ENCODE measurements at places on chromosomes 6 and 20. TPM values are rescaled to one million over a fixed set of nuclear protein-coding genes. Genes with fewer than 3 reads are reported as not detected.

GRCh38 chr6:87436435-87436834 lies 28.7 kb downstream of the CFAP206 start:
- DNase-seq, result peak; percentile 26

GRCh38 chr6:32984622-32985389 lies 16.4 kb downstream of the BRD2 start:
- peak; percentile 68 for DNase-seq

- no peak for DNase-seq
Measured at GRCh38 chr20:6637160-6637579, 130.3 kb upstream of the BMP2 start.

DNA sequence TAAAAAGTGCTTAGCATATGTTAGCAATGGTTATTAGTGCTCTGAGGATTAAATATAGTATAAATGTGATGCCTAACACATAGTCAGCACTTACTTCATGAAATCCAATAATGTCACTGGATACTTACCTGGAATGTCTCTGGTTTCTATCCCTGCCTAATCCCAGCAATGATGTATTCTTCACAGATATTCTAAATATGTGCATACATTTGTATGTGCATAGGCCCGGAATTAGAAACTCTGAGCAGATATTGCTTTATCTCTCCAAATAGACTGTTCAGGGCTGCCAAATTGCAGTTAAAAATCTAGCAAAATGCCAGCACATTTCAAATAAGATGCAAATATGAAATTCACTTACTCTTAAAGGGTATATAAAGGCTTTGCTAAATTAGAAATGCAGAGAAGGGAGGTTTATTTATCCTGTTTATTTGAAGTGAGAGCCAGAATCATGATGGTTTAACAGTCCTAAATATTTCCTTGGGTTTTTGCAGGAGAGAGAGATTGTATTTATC lies 81.3 kb downstream of the SAMD5 start:
- DNase-seq, result no peak

GPR6 gene
- total RNA-seq, result not detected

GRCh38 chr6:134502614-134503549 lies 185.0 kb upstream of the SGK1 start:
- no peak for DNase-seq

DNA sequence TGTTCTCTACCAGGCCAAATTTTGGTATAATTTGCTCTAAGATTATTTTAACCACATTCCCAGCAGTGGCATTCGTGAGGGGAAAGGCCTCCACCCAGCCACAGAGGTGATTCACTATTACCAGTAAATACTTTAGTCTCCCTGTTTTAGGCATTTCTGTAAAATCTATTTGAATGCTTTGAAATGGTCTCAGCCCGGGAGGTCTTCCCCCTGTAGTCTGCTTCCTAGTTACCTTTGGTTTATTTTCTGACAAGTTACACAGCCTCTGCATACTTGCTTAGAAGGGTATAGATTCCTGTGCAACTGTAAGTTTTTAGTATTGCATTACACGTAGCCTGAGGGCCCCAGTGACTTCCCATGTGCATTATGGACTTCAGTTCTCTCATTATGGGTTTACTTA lies 248.7 kb downstream of the C6orf118 start:
- DNase-seq, result no peak

DNA sequence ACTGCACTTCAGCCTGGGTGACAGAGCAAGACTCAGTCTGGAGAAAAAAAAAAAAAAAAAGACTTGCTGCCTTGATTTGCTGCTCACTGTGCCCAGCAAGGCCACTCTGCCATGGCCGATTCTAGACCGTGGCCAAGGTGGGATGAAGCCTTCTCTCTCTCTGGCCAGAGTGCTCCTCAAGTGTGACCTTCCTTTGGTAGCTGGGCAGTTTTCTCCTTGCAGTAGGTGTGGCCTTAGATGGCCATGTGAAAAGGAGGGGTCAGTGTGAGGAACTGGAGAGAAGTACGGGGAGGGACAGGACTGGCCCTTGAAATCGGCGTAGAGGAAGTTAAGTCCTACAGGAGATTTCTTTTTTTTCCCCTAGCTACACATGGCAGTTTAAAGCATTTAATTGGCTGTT lies 272.0 kb downstream of the ARID1B start:
- no peak for DNase-seq

PLCB1 gene
- 19.1 TPM for total RNA-seq

- DNase-seq, result peak; percentile 34
Measured at GRCh38 chr20:41734506-41734945, 116.3 kb upstream of the CHD6 start.

DDX43 gene
- not detected for total RNA-seq

- DNase-seq, result peak; percentile 30
Measured at GRCh38 chr20:64057628-64058498, 5.1 kb upstream of the TCEA2 start.

GRCh38 chr20:18101125-18101810 lies 36.4 kb upstream of the KAT14 start:
- DNase-seq, result no peak

HLA-DRB1 gene
- not detected for total RNA-seq

HSD17B8 gene
- total RNA-seq, result 0.51 TPM

DNA sequence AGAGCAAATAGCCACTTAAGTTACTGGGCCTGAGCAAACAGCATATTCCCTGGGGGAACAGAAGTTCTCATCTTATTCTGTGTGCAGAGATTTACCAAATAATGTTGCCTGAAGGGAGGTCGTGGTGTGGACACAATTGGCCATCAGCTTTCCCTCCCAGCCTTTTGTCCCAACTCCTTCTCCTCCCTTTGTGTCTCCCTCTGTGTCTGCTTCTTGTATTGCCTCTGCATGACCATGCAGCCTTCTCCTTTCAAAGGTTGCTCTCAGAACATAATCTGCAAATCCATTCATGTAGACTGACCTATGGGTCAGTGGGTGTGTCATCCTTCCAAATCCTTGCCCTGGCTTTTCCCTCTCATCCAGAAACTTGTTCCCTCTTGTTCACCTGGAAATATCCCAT lies 150.3 kb upstream of the INSM1 start:
- no peak for DNase-seq

CDH22 gene
- not detected for total RNA-seq

DNA sequence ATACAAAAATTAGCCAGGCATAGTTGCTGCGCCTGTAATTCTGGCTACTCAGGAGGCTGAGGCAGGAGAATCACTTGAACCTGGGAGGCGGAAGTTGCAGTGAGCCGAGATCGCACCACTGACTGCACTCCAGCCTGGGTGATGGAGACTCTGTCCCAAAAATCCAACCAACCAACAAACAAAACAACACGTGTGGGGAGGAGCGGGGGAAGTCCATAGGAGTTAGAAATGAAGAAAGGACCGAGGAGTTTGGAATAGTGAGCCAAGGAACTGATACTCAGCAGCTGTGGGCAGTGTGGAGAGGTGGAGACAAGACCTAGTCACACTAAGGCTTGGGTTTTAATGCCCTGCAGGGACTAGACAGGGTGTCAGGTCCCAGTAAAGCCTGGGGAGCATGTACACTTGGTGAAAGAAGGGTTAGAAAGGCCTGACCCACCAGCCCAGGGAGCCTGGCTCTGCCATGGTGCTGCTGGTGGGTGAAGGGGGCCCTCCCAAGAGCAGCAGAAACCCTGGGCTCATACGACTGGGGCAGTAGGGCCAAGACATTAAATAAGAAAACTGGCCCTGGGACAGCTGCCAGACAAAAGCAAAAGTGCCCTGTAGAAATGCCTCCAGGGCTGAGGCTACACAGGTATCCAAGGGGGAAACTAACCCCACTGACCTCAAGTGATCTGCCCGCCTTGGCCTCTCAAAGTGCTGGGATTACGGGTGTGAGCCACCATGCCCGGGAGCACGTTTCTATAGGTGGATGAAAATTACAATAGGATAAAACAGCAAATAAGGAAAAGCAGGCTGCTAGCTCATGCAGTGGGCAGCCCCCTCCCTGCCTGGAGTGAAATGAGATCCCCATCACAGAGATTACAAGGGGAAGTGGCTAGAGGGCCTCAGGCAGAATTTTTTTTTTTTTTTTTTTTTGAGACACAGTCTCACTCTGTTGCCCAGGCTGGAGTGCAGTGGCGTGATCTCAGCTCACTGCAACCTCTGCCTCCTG lies 58.0 kb downstream of the MYH7B start:
- DNase-seq, result no peak

TP53INP2 gene
- 22.8 TPM for total RNA-seq

GRCh38 chr6:42120895-42121865 lies 21.2 kb downstream of the C6orf132 start:
- DNase-seq, result no peak

MAP3K5 gene
- 18.6 TPM for total RNA-seq

GRCh38 chr6:134590449-134590848 lies 272.5 kb upstream of the SGK1 start:
- peak; percentile 98 for DNase-seq

COL21A1 gene
- total RNA-seq, result not detected

PRICKLE4 gene
- total RNA-seq, result not detected

DNA sequence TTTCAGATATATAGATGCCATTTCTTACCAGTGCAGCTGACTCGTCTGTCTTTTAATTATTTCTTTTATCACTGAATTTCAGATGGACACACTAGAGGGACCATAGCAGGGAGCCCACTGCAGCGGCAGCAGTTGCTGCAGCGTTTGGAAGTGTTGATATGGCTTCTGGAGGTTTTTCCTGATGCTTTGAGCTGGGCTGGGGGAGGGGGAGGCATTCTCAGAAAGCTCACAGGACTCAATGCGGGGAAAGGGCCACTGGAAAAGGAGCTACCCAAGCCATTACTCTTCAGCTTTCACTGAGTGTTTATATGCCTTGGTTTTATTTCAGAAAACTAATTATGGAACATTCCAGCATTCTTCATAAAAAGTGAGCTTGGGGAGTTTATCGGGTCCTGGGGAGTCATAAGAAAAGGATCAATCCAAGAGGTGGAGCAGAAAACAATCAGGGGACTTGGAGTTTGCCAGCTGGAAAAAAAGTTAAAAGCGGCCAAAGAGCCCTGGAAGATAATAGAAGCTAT lies 740.4 kb upstream of the FLRT3 start:
- DNase-seq, result no peak

DNA sequence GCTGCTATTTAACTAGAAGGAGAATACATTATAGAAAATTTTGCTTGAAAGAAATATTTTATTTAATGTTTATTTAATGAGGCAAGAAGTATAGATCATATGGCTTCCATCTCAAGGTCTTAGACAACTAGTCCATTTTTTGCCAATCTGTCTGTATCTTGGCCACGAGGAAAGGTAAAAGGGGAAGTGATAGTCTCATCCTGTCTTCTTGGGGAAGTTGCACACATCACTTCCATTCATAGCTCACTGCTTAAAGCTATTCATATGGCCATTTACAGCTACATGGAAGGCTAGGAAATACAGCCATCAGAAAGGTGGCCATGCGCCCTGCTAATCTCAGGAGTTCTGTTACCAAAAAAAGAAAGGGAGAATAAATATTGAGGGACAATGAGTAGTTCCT lies 50.8 kb downstream of the METTL24 start:
- DNase-seq, result no peak

GRCh38 chr6:108164815-108165706 lies 761 bp upstream of the NR2E1 start:
- no peak for DNase-seq

DNA sequence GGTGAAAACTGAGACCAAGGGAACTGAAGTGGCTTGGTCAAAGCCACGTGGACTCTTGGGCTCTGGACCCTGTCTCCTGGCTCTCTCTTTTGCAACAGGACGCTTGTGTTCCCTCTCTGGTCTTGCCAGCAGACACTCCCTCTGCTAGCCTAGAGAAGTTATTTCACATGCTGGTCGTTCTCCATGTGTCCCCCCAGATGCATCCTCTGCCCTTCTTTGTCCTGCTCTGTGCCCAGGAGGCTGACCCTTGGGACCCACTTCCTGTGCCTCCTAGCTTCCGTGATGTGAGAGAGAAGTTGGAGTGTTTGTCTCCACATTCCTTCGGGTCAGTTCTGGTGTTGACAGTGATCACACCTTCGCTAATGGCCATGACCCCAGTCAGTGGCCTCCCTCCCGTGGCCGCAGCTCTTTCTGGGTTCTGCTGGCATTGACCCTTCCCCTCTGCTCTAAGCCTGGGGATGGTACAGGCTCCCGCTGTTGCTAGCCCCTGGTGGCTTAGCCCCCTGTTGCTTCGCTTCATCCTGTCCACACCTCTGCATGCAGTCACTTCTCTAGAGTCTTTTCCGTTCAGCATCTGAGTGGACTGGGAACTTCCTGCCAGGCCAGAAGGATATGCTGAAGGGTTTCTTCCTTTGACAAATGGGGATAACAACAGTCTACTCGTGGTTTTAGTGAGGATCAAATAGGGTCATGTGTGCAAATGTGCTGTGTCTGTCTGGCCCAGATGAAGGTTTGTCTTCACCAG lies 70.1 kb upstream of the BMP2 start:
- no peak for DNase-seq

C6orf132 gene
- total RNA-seq, result 6.6 TPM

DNA sequence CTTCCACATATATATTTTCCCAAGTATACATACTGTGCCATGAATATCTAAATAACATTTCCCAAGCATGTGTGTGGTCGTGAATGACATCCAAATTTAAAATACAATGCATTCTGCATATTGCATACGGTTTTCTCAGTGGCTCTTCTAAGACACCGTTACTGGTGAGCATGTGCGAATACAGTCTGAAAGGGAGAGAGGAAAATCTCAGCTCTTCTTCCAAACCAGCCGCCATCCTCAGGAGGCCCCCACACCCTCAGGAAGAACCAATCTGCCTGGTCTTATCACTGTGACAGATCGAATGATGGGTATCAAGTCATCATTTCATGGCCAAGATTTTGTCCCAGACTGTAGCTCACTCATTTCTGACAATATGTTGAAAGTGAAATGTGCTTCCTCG lies 50.7 kb downstream of the ADAT2 start:
- DNase-seq, result no peak

LAMA2 gene
- total RNA-seq, result 12.3 TPM

DNA sequence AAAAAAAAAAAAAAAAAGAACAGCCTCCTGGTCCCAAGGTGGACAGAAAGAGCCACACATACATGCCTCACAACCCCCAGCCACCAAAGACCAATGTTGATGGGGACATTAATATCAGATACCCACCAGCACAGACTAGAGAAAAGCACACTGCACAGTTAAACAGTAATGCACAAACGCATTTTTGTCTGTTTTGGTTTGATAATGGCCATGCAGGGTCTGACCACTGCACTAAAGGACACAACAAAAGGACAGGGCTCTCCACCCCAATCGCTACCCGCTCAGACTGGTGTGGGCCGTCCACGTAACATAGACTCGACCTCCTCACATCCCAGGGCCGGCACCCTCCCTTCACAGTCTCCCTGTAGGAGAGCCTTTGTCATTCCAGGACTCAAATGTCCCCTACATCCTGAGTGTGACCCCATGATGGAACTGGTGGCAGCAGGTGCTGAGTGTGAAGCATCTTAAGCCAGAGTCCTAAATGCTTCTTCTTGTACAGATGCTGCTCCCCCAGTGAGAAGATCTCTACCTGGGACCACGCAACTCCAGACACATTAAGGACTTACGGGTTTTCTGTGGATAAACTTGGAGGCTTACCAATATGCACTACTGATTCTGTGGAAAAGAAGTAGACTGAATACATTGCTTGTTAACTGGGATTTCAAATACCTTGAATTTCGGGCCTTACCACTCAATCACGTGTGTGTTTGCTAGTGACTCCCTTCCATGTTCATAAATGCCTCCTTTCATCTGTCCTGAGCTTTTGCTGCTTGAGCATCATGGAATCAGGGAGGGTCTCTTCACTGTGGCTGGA lies 28.0 kb downstream of the RRBP1 start:
- no peak for DNase-seq

Measured in HFFc6 (cell line).